ENCODE measurements at places on chromosomes 4 and X. TPM values are rescaled to one million over a fixed set of nuclear protein-coding genes. Genes with fewer than 3 reads are reported as not detected.

The RADX gene
- 9.4 TPM for total RNA-seq

The DOCK11 gene
- 70.3 TPM for total RNA-seq

The MUC7 gene
- total RNA-seq: not detected

The DNAAF6 gene
- not detected for total RNA-seq

The TRMT10A gene
- 1.6 TPM for total RNA-seq

The ZRSR2 gene
- total RNA-seq: 18.4 TPM
